ENCODE measurements at places on chromosomes 1 and 21.

- peak; percentile 82 for DNase-seq
Measured at GRCh38 chr21:14591882-14592281, 45.8 kb upstream of the SAMSN1 start.

- no peak for DNase-seq
Measured at GRCh38 chr1:16116625-16117024, 39.2 kb downstream of the EPHA2 start.

GRCh38 chr1:90826024-90826423, 108.9 kb upstream of the BARHL2 start:
- no peak for DNase-seq

GRCh38 chr1:118084400-118084799, 100.6 kb downstream of the SPAG17 start:
- DNase-seq = no peak

- no peak for DNase-seq
Measured at GRCh38 chr1:32813941-32814739, 3.0 kb downstream of the YARS1 start.

- peak; percentile 28 for DNase-seq
Measured at GRCh38 chr1:220326578-220326977, 54.3 kb upstream of the RAB3GAP2 start.

- DNase-seq = no peak
Measured at GRCh38 chr1:45334308-45335245, 5.4 kb upstream of the TOE1 start.

- DNase-seq = no peak
Measured at GRCh38 chr1:89827330-89827729, 6.5 kb downstream of the LRRC8D start.

- no peak for DNase-seq
Measured at GRCh38 chr1:60222360-60223115, 149.0 kb upstream of the C1orf87 start.

DNA sequence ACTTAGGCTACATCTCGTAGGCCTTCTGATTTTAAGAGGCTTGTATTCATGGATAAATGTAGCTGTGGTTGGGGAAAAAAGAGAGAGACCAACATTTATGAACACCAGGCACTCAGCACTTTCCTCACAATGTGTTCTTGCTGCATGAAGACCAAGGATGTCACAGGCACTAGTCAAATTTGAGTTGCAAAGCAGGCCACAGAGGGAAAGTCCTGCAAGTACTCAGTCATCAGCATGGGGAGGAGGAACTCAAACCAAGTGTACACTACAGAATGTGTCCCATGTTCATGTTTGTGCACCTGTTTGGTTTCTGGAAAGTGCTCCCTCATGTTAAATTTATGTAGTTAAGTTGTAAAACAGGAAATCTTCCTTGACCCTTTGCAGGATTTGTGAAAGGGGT, 8.7 kb upstream of the MAP3K7CL start:
- no peak for DNase-seq

- peak; percentile 92 for DNase-seq
Measured at GRCh38 chr1:153565529-153566374, at the start of gene S100A2. Gene S100A2, minus strand, starts transcription at chr1:153565844. Its CDS starts 1,967 bp downstream, at chr1:153563877.

DNA sequence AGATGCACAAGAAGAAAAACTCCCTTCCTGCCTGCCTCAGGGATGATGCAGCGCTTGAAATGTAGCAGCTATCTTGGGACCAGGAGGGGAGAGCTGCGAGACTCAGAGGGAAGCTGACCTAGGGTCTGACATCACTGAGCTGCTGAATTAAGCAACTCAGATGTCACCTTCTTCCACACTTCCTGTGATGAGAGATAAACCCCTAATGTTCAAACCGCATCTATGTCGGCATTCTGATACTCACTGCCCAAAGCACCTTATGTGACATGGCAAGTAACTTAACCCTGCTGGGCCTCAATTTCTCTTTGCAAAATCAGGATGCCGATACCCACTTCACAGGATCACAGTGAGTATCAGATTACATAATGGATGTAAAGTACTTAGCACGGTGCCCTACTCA, 9.1 kb upstream of the AK2 start:
- DNase-seq = no peak

DNA sequence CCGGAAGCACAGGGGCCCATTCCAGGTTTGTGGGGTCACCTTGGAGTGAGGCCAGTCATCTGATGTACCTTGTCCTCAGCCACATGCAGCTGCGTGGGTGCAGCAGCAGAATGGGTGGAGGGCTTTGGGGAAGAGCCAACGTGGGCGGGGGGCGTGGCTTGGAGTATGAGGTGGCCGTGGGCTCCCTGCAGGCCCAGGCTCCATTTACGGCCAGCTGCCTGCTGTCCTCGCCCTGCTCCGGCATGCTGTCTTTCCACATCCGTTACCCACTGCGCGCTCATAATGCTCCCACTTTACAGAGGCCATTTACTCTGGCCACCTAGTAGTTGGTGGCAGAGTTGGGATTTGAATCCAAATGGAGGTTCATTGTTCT, 27.8 kb upstream of the TINAGL1 start:
- no peak for DNase-seq

DNA sequence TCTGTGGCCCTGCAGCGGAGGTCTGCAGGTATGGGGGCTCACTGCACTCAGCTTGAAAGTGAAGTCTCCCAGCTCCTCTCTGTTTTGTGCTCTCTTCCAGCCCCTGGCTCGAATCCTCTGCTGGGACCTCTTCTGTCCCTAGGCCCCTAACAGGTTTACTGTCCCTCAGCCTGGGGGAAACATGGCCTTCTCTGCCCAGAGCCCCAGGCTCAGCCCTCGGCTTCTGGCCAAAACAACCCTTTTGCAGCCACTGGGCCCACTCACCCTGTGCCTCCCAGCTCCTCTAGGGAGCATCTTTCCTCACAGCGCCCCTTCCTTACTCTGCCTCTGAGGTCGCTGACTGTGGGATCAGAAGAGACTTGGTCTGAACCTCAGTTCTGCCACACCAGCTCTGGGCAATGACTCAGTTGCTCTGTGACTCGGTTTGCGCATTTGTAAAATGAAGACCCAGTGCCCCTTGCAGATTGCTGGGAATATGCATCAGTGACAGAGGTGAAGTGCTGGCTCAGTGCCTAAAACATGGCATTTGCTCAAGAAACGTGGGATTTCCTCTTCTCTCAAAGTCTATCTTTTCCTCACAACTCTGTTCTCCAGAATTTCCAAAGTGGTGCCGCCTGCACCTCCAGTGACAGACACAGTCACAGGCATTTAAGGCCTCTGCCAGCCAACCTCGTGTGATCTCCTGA, 26.5 kb upstream of the TENT5C start:
- DNase-seq = no peak

DNA sequence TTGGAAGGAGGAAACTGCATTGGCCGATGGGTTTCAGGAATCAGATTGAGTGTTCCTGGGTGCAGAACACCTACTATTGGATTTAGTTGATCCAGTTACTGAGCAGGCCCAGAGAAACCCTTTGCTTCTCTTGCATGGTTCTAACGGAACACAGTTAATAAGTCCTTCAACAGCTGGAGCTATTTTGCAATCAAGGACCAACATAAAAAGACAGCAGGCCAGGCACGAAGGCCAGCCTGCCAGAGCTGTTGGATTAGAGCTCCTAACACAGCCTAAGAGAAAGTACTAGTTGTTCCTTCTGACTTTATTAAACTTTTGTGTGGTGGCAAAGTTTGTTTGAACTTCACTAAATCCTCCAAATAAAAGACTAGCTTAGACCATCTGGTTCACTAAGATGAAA, 148.0 kb upstream of the LMO4 start:
- DNase-seq = no peak

DNA sequence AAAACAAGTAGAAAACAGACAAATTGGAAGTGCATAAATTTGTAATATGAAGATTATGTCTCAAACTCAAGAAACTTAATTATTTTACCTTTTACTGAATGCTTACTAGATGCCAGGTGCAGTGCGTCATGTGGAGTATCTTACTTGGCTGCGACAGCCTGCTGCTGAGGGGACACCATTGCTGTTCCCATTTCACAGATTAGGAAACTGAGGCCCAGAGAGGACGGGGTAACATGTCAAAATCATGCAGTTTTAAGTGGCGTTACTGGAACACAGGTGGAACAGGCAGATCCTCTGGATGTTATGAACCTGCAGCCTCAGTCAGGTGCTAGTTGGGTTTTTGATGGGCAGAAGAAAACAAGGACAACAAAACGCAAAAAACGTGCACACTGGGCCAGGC, 7.3 kb upstream of the DHRS3 start:
- DNase-seq = no peak

DNA sequence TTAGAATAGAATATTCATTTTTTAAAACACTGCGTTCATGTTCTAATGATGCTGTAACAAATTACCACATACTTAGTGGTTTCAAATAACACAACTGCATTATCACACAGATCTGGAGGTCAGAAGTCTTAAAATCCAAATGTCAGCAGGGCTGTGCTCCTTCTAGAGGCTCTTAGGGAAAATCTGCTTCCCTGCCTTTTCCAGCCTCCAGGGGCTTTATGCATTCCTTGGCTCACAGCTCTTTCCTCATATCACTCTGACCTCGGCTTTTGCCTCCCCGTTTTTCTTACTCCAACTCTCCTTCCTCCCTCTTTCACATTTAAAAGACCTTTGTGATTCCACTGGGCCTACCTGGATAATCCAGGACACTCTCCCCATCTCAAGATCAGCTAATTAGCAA, 18.6 kb upstream of the FMN2 start:
- no peak for DNase-seq

GRCh38 chr1:164578479-164579200, 19.7 kb downstream of the PBX1 start:
- no peak for DNase-seq

GRCh38 chr1:35931446-35932157, 697 bp downstream of the AGO3 start:
- peak; percentile 13 for DNase-seq

DNA sequence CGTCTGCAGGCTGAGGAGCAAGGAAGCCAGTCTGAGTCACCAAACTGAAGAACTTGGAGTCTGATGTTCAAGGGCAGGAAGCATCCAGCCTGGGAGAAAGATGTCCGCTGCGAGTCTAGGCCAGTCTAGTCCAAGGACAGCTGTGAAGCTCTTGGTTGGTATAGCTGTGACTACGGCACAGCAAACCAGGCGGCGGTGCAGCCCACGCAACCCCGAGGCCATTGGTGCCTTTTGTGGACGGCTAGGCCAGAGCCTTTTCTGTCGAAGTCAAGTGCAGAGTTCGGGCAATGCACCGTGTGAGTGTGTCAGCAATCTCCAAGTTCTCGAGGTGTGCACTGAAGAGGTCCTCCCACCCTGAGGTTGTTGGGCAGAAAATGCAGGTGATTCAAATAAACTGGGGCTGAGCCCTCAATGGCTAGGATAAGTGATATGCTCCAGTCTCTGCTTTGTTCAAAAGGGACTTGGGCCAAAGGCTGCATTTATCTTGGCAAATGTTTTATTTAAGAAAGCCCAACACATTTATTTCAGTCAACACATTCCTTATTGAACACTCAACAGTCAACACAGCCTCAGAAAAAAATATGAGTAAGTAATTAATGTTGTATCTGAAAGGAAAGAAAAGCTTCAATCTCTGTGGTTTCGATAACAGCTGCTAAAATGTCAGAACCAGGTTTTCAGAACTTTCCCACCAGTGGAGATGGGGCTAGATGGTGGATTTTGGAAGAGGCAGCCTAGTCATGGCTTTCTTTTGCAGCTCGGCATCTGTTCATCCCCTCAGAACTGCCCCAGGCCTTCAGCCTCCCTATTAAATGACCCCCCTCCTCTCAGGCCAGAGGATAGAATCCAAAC, 78.1 kb upstream of the COX20 start:
- peak; percentile 63 for DNase-seq

DNA sequence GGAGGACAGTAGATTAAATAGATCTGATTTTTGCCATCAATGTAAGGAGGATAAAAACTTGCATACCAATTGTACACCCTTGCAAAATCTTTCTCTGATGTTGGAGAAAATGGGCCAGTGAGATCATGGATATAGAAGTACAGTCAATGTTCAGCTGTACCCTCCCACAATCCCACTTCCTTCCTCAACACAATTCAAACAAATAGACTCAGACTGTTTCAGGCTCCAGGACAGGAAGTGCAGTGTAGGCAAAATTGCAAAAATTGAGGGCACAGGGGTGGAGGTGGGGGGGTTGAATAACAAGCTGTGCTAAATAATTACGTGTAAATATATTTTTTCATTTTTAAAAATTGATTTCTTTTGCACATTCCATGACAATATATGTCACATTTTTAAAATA, 3.9 kb upstream of the IFI44 start:
- no peak for DNase-seq

Measured in astrocyte of the spinal cord (primary cell).